ENCODE measurements at places on chromosomes 13 and 19. TPM values are rescaled to one million over a fixed set of nuclear protein-coding genes. Genes with fewer than 3 reads are reported as not detected.

Gene PRR22
- total RNA-seq, result 1.5 TPM

Gene ZNF793
- total RNA-seq, result 1.7 TPM

GRCh38 chr19:3481241-3482090 lies 1.1 kb upstream of the SMIM24 start:
- no peak for DNase-seq

DNA sequence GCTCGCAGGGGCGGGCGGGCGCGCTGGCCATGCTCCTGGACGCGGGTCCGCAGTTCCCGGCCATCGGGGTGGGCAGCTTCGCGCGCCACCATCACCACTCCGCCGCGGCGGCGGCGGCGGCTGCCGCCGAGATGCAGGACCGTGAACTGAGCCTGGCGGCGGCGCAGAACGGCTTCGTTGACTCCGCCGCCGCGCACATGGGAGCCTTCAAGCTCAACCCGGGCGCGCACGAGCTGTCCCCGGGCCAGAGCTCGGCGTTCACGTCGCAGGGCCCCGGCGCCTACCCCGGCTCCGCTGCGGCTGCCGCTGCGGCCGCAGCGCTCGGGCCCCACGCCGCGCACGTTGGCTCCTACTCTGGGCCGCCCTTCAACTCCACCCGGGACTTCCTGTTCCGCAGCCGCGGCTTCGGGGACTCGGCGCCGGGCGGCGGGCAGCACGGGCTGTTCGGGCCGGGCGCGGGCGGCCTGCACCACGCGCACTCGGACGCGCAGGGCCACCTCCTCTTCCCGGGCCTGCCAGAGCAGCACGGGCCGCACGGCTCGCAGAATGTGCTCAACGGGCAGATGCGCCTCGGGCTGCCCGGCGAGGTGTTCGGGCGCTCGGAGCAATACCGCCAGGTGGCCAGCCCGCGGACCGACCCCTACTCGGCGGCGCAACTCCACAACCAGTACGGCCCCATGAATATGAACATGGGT lies 599 bp downstream of the ZIC2 start:
- DNase-seq, result no peak

Gene COMP
- not detected for total RNA-seq

DNA sequence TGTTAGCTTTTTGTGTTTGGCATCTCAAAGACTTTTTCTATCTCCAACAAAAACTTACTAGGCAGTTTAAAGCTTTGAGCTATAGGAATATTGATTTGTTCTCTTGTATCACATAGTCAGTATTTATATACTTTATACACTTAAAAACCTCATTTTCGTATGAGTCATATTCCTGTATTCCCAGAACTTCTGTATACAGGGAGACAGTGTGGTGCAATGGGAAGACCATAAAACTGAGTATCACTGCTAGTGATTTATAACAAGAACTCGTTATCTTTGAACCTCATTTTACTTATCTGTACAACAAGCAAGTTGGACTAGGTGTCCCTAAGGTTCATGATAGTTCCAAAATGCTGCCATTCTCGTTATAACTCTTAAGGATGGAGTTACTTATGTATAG lies 6.3 kb downstream of the GPR180 start:
- DNase-seq, result no peak

Gene CRLF1
- 0.58 TPM for total RNA-seq

Gene ZNF865
- total RNA-seq, result 3.4 TPM

GRCh38 chr19:3792114-3792513 lies 5.9 kb upstream of the MATK start:
- no peak for DNase-seq
